Mammary epithelial cell (primary cell): ENCODE measurements at places on chromosomes 11 and 22. TPM values are rescaled to one million over a fixed set of nuclear protein-coding genes. Genes with fewer than 3 reads are reported as not detected.
A peak's percentile ranks its signal among the peaks of the same experiment; 100 is the strongest.

Gene SF1
- total RNA-seq = 294 and 348 TPM in 2 replicates

DNA sequence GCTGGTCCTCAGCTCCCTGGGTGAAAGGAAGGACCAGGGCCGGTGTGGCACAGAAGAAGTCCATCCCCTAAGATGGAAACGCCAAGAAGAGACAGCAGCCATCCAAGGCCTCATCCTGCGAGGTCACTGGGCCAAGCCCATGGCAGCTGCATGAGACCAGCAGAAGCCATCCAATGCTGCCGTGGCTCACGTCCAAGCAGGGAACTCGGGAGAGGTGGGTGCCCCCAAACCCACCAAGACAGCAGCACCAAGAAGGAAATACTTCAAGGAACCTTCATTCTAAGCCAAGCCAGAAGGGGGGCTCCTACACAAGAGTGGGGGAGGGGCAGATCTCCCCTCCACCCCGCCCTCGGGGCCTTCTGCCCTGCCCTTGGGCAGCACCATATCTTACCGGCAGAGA lies 49.6 kb downstream of the IGSF9B start:
- no peak for DNase-seq

GRCh38 chr11:44104481-44105294 lies 9.2 kb downstream of the EXT2 start:
- DNase-seq = no peak

GRCh38 chr11:133934599-133935550 lies 21.9 kb downstream of the IGSF9B start:
- DNase-seq = peak; percentile 92

Gene C11orf42
- total RNA-seq = not detected

Gene SOX10
- total RNA-seq = not detected in 2 replicates

DNA sequence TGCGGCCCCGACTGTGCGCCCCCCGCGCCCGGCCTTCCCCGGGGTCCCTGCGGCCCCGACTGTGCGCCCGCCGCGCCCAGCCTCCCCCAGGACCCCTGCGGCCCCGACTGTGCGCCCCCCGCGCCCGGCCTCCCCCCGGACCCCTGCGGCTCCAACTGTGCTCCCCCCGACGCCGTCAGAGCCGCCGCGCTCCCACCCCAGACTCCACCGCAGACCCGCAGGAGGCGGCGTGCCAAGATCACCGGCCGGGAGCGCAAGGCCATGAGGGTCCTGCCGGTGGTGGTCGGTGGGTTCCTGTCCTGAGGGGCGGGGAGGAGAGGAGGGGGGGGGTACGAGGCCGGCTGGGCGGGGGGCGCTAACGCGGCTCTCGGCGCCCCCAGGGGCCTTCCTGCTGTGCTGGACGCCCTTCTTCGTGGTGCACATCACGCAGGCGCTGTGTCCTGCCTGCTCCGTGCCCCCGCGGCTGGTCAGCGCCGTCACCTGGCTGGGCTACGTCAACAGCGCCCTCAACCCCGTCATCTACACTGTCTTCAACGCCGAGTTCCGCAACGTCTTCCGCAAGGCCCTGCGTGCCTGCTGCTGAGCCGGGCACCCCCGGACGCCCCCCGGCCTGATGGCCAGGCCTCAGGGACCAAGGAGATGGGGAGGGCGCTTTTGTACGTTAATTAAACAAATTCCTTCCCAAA lies 3.1 kb downstream of the DRD4 start:
- DNase-seq = no peak

Gene PHETA2
- total RNA-seq = 4.3 TPM

GRCh38 chr11:95373241-95373640 lies 142.2 kb upstream of the SESN3 start:
- DNase-seq = no peak

- DNase-seq = no peak
These were observed 21.4 kb downstream of the FJX1 start for GRCh38 chr11:35639591-35640179.

Gene ZNF202
- 19.3 and 28.3 TPM in 2 replicates for total RNA-seq

DNA sequence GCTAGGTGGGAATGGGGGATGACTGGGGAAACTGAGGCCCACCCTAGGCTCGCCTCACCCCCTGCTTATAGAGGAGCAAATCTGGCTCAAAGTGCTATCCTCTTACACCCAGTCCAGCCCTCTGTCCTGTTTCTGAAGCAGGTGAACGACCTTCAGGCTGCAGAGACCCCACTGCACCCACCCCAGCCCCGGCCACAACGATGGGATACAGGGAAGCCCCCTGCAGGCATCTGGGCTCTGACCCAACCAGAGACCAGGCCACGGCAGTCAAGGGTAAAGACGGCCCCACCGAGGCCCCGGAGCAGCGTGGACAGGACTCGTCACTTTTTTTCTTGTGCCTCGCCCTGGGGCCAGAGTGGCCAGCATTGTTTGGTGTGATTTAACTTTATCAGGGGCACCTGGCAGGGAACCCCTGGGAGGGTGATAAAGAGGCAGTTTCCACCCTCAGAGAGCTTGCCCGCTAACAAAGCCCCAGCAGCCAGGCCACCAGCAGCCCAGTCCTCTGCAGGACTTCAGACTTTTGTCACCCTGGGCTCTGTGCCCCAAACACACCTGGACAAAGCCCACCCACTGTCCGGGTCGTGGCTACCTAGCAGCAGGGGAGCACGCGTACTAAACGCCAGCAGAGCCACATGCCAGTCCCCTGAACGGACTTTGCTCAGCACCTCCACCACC lies 612.6 kb downstream of the TBC1D22A start:
- no peak for DNase-seq

GRCh38 chr22:19852177-19852781 lies 2.4 kb downstream of the GNB1L start:
- no peak for DNase-seq

GRCh38 chr11:117221775-117222517 lies 9.9 kb downstream of the PCSK7 start:
- DNase-seq = peak; percentile 43

Gene GGTLC3
- not detected in 2 replicates for total RNA-seq

GRCh38 chr11:134882141-134882540 lies 470.1 kb upstream of the B3GAT1 start:
- no peak for DNase-seq

GRCh38 chr11:12159351-12160099 lies 49.1 kb downstream of the MICAL2 start:
- DNase-seq = peak; percentile 57

- no peak for DNase-seq
These were observed 35.7 kb downstream of the IGSF9B start for GRCh38 chr11:133921026-133921425.

- no peak for DNase-seq
These were observed 17.9 kb downstream of the SEC14L3 start for GRCh38 chr22:30453731-30454510.

GRCh38 chr11:100639140-100639539 lies 47.9 kb upstream of the ARHGAP42 start:
- no peak for DNase-seq
